ENCODE measurements at places on chromosomes 1 and 21.

DNA sequence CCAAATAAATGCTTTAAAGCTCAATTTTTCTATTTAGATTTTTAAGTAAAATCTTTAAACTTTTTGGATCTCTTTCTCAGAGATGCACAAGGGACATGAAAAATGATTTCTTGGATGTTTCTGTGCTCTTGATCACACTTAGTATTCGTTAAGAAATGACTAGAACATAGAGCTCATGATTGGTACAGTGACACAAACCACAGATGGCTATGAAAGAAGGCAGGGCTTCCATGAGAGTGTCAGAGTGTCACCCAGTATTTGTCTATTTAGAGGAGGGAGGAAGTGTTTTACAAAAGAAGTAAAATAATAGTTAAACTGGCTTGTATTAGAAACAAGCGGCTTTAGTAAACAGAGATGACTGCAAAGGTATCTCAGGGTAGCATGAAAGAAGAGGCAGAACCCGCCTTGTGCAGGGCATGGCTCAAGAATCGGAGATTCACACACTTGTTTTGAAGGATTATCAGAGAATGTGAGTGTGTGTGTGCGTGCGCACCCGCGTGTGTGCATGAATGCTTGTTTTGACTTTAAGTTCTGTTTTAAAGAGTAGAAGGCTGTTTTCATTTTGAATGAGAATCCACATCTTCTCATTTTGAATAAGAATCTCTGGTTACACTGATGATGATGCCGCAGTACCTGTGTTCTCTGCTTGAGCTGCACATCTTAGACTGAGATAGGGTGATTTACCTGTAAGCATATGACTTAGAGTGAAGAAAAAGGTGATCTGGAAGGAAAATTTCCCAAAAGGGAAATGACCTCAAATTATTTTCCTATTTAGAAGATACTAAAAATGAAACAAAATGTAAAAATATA is 82.1 kb downstream of the VPS26C start:
- H3K4me1 ChIP-seq: no peaks in the 10 kb centered on the region
- no peak for DNase-seq
- H3K27me3 ChIP-seq: no peaks in the 10 kb centered on the region
- H3K36me3 ChIP-seq: no peaks in the 10 kb centered on the region

DNA sequence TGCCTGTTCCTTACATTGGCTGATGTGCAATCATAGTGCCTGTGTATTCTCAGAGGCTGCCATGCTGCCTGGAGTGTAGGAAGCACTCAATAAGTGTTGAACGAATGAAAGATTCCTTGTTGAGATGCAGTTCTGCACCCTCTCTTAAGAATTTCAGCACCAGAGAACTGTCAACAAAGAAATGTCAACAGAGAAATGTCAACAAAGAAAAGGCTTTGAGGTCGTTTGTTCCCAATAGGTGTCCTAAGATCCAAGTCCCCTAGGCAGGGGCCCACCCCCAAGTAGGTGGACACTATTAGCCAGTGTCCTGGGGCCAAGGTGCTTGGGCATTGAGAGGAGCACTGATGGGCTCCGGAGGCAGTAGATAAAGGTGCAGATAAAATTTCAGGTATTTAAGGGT is 12.6 kb downstream of the KCND3 start:
- no peak overlapping the region for H3K4me3 ChIP-seq
- DNase-seq: no peak
- no peaks in the 10 kb centered on the region for H3K36me3 ChIP-seq
- H3K4me1 ChIP-seq: no peaks in the 10 kb centered on the region

DNA sequence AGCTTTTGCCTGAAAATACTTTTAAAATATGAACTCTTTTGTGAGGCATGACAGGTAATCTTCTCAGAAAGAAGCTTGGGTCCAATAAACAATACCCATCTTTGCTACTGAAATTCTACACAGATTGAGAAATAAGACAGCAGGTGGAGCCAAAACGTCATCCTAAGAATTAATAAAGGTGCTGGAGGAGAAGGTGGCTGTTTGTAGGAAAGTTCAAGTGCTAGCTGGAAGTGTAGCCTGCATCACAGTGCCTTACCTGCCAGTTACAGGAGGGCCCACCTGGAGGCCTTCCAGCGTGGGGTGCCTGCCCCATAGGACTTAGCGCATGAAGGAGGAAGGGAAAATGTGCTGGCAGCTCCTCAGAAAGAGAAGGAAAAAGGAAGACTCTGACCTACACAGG is 93.7 kb downstream of the TTC3 start:
- no peak for DNase-seq
- H3K4me3 ChIP-seq: no peak overlapping the region
- no peak overlapping the region for H3K27ac ChIP-seq
- no peaks in the 10 kb centered on the region for H3K4me1 ChIP-seq
- no peaks in the 10 kb centered on the region for H3K27me3 ChIP-seq
- no peaks in the 10 kb centered on the region for H3K36me3 ChIP-seq

- H3K27ac ChIP-seq: peak overlapping the region; percentile 57
- H3K4me3 ChIP-seq: no peak overlapping the region
- H3K4me1 ChIP-seq: peaks cover 4% of the 10 kb centered on the region
- H3K27me3 ChIP-seq: no peaks in the 10 kb centered on the region
These were observed 34.5 kb downstream of the NUAK2 start for GRCh38 chr1:205287076-205287475.

DNA sequence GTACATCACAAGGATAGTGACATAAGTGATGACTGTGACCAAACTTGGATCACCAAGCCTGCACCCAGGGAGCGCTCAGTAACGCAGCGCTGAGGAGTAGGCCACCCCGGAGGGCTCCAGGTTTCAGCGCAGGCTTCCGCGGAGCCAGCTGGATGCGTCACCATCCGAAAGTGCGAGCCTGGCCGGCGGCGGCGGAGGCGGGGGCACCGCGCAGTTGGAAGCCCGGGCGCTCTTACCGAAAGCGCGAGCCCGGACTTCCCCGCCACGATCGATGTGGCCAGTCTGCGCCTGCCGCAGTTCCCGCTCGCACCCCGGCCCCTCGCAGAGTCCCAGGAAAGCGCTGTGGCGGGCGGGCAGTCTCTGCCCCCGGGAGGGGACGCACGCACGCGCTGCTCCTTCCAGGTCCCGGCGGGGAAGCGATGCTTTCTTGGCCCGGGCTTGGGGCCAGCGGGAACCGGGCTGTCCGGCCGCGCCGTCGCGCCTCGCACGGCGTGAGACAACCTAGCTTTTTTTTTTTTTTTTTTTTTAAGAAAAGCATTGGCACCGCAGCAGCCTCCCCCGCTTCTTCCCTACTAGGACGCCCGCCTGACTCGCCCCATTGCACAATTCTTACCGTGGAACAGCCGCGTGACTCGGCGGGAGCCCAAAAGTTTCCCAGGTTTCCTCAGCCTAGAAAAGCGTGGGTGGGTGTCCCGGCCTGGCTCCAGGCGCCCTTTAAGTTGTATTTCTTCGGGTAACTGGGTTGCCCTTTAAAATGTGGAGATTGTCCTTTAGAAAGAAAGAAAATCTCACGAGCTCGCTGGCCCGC is 36.4 kb upstream of the JAK1 start:
- H3K27ac ChIP-seq: peak overlapping the region; percentile 75
- peak overlapping the region; percentile 50 for H3K4me3 ChIP-seq
- DNase-seq: peak; percentile 84
- no peaks in the 10 kb centered on the region for H3K4me1 ChIP-seq

- no peak overlapping the region for H3K4me3 ChIP-seq
- no peaks in the 10 kb centered on the region for H3K36me3 ChIP-seq
- no peak for DNase-seq
- peaks cover 72% of the 10 kb centered on the region for H3K4me1 ChIP-seq
- no peaks in the 10 kb centered on the region for H3K27me3 ChIP-seq
- H3K27ac ChIP-seq: peak overlapping the region; percentile 64
These were observed 112.7 kb upstream of the JUN start for GRCh38 chr1:58896246-58897183.

GRCh38 chr1:67689267-67690017 is 4.4 kb downstream of the GADD45A start:
- no peak overlapping the region for H3K27ac ChIP-seq
- peaks cover 3% of the 10 kb centered on the region for H3K36me3 ChIP-seq
- no peaks in the 10 kb centered on the region for H3K27me3 ChIP-seq
- DNase-seq: no peak
- no peaks in the 10 kb centered on the region for H3K4me1 ChIP-seq

DNA sequence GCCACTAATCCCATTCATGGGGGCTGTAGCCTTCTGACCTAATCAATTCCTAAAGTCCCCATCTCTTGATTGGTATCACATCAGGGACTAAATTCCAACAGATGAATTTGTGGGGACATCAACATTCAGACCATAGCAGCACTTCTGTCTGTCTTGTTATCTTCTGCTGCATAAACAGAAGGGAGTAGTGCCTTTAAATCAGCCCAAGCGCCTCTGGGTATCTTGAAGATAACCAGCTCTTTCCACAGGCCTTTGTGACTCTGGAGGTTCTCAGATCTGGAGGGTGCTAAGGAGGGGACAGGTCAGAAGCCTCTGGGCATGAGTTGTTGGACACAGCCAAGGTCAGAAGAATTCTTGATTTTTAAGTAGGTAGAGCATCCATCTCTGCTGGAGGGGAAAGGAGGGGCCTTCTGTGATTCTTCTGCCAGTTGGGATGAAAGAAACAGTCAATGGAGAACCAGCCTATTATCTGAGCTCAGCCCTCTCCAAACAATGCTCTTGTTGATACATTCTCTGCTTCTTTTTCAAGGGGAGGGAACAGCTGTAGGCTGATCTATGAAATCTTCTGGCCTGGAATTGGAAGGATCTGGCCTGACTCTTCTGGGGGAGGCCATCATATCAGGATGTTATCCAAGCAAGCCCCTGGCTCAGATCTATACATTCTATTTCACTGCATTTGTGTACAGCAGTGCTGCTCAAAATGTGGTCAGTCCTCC is 31.3 kb upstream of the LRIG2 start:
- H3K4me1 ChIP-seq: peaks cover 13% of the 10 kb centered on the region
- H3K27ac ChIP-seq: no peak overlapping the region
- no peaks in the 10 kb centered on the region for H3K27me3 ChIP-seq

All from Peyer's patch (tissue), 4 donors.